ENCODE measurements at places on chromosomes 2 and 18. TPM values are rescaled to one million over a fixed set of nuclear protein-coding genes. Genes with fewer than 3 reads are reported as not detected.
A peak's percentile ranks its signal among the peaks of the same experiment; 100 is the strongest.

DNA sequence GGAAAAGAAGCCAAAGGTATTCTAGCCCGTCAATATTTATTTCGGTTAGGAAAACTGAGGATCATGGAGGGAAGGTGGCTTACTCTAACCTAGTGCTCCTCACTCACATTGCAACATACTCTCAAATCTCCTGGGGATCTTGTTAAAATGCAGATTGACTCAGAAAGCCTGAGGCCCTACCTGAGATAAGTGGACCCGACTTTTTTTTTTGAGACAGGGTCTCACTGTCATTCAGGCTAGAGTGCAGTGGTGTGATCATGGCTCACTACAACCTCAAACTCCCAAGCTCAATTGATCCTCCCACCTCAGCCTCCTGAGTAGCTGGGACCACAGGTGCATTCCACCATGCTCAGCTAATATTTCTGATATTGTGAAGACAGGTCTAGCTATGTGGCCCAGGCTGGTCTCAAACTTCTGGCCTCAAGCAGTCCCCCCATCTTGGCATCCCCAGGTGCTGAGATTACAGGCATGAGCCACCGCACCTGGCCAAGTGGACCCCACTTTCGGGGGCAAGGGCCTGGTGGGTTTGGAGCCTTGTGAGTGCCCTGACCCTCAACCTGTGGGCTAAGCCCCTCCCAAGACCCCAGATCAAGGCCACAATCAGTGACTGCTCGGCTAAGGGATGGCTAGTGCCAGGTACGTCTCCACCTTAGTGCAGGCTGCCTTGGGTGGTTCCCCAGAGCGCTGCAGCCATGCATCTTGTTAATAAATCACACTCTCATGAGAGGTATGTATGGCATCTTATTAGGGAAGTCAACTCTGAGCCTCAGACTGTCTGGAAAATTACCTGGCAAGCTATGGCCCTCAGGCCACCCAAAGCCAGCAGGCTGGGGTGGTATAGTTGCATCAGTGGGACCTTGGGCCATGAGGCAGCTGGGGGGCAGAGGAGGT lies 1.1 kb upstream of the NEURL3 start:
- peak overlapping the region; percentile 77 for H3K27ac ChIP-seq
- H3K36me3 ChIP-seq: no peaks in the 10 kb centered on the region
- peaks cover 70% of the 10 kb centered on the region for H3K4me1 ChIP-seq
- H3K4me3 ChIP-seq: peak overlapping the region; percentile 1

DNA sequence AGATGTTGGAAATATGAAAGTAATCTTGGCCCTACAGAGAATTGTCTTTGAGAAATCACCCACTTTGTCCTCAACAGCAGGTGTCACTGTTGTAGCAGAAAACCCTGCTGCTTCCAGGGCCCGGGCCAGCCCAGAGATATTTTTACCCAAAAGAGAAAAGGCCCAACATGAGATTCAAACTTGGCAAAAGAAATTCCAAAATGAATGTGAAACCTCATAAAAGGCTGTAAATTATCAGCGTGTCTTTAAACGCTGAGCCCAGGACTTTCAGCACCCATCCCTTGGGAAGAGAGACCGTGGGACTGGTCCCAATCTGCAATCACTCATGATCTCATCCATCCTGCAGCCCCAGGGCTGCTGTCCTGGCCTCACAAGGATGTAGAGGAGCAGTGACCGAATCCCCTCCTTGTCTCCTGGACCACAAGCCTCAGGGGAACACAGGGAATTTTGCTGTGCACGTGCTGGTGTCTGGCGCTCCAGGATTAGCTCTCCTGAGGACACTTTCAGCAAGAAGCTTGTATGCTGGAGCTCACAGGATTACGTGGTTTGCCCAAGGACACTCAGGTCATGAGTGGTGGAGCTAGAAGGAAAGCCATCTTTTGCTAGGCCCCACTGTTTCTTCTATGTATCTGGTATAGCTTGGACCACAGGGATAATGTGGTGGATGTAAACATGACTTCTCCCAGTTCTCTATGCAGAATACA lies 202.1 kb downstream of the RNF144A start:
- no peaks in the 10 kb centered on the region for H3K4me1 ChIP-seq
- H3K36me3 ChIP-seq: no peaks in the 10 kb centered on the region
- H3K27ac ChIP-seq: no peak overlapping the region
- no peak overlapping the region for H3K4me3 ChIP-seq
- H3K27me3 ChIP-seq: peaks cover 44% of the 10 kb centered on the region

Gene GREB1
- 0.20 TPM for total RNA-seq

DNA sequence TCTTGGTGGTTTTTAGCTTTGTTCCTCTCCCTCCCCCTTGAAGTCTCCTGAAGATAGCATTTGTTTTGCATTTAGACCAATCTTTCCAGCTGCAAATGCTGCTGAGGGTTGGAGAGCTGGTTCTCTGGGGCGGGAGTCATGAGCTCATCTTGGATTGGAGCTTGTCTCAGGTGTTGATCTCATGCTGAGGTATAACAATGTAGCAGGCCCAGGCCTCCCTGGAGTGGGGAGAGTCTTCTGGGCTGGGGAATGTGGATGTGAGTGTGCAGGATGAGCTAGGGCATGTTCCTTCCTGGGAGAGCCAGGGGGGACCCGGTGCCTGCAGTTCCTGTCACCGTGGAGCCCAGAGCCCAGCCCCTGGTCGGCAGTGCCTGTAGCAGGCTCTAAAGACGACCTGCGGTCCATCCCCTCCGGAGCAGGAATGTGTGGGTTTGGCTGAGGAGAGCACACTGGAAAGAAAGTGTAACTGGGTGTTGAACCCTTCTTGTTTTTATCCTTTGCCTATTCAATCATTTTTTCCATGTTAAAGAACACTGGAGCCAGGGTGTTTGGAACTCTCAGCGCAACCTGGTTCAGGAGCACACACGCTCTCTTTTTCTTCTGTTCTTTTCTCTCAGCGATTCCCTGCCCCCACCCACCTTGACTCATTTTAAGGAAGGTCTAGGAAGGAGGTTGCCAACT lies 2.7 kb downstream of the ZNF532 start:
- H3K4me1 ChIP-seq: peaks cover 3% of the 10 kb centered on the region
- no peak overlapping the region for H3K4me3 ChIP-seq
- no peak for DNase-seq
- peaks cover 4% of the 10 kb centered on the region for H3K36me3 ChIP-seq

Gene LHCGR
- total RNA-seq: not detected

DNA sequence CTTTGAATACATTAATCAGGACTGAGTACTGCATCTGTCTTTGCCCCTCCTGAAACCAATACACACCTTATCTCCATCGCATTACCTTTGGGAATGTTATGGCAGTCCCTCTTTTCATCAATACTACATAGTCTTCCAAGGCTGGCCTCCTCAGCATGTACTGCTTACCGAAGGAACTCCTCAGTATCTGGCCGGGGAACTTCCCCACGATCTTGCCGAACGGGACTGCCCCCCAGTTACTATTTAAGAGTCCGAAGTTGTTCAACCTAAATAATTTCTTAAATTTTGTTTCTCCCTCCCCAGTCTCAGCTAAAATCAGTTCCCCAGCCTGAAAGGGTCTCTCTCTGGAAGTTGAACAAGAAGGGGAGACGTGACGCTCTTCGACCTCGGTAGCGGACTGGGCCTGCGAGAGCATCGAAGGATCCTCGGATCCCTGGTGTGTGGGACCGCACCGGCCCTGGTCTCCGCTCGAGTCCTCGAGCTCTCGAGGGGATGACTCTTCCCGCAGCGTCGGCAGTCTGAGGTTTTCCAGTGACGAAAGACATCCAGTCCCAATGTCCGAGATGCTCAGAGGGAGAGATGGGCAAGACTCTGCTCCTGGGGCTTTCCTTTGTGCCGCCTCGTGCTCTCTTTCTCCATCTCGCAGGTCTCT lies 489 bp downstream of the TRMT61B start:
- H3K27ac ChIP-seq: no peak overlapping the region
- peaks cover 6% of the 10 kb centered on the region for H3K36me3 ChIP-seq
- H3K27me3 ChIP-seq: no peaks in the 10 kb centered on the region

DNA sequence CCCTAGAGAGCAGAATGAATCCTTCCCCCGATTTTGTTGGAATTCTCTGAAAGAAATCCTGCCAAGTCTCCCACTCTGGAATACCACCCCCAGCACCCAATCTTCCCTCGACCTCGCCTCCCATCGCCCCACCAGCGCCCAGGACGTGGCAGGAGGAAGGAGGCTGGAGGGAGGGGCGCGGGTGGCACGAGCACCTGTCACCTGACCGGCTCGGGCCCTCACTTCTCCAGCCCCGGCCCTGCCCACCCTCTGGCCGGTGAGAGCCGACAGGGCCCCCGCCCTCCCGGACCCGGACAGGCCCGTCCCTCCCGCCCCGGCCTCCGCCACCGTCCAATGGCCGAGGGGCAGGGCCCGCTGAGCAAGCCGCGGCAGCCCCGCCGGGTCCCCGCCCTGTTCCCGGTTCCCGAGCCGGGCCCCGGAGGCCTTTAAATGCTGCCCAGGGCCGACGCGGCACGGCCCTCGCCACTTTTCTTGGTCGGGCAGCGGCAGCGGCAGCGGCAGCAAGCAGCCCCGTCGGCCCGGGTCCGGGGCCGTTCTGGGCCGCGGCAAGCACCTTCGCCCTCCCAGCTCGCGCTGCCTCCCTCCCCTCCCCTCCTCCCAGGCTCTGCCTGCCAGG lies at the start of gene LGALSL:
Gene LGALSL (plus strand): TSS at position 393 of the 616 bp plus-strand sequence. CDS start 384 bp downstream, outside the sequence.
- peaks cover 22% of the 10 kb centered on the region for H3K4me1 ChIP-seq
- DNase-seq: peak; percentile 71
- peak within 1 kb of the TSS; percentile 65 for H3K4me3 ChIP-seq
- H3K27me3 ChIP-seq: no peaks in the 10 kb centered on the region
- H3K36me3 ChIP-seq: 0 out of 2 replicates have a peak, but pooled peaks cover 18% of the 10 kb centered on the region

DNA sequence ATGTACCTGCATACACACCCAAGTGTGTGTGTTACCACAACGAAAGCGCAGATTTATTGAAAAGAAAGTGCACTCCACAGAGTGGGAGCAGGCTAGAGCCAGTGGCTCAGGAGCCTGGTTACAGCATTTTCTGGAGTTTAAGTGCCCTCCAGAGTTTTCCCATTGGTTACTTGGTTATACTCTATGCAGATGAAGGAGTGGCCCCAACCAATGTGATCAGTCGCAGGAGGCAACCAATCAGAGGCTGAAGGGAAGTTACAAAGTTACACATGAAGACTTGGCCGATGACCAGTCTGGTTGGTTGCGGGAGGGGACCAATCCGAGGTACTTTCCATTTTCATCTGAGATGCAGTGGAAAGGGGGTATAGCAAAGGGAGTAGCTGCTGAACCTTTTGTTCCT lies 13.5 kb upstream of the PRLH start:
- H3K27me3 ChIP-seq: no peaks in the 10 kb centered on the region
- H3K27ac ChIP-seq: no peak overlapping the region
- no peaks in the 10 kb centered on the region for H3K4me1 ChIP-seq

Gene GPR35
- 1.1 TPM for total RNA-seq

Gene CIDEA
- not detected for total RNA-seq

DNA sequence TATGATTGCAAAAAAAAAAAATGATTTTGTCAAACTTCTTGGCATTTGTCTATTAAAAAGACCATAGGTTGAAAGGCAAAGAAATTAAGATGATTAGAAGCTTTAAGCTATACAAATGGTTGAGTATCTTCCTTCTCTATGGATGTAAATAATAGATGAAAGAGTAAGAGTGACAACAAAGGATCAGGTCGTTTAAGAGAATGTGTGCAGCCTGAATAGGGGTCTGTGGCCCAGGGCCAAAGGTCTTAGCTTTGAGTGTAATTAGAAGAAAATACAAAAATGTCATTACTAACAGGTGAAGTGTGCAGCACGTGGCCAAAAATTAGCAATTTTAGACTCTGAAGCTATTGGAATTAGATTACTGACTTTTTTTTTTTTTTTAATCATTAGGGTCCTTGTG lies 122.4 kb downstream of the GREB1L start:
- no peak for DNase-seq
- H3K27ac ChIP-seq: no peak overlapping the region

DNA sequence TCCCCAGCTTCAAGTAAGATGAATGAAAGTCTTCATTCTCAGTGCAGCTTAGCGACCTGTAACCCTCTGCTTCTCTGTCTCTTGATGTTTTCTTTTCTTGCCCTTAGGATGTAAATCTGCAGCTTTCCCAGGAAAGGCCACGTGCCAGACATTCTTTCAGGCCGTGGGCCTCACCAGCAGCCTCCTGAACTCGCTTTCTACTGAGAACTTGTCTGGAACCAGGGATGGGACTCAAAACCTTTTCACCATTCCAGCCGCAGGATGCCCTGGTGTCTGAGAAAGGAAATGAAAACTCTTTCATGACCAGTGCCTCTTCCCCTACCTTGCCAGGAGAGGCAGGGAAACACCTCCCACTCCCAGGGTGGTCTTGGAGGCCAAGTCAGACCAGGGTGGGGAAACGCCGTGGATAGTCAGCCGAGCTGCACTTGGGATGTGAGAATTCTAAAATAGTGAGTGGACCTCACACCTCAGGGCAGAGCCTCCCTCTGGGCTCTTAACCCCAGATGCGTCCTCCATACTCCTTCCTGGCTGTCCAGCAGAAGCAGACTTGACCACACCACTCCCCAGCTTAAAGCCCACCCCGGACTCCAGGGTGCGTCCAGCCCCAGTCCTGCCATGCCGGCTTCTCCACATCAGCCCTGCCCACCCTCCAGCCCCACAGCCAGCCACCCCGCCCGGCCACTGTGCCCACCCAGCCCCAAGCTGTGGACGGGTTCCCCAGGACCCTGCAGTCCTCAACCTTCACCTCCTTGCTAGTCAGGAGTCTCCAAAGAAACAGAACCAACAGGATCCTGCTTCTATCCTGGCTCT lies 115.5 kb downstream of the TWIST2 start:
- H3K4me3 ChIP-seq: no peak overlapping the region
- H3K36me3 ChIP-seq: no peaks in the 10 kb centered on the region
- H3K4me1 ChIP-seq: no peaks in the 10 kb centered on the region

GRCh38 chr2:55703350-55703749 lies 9.7 kb upstream of the PNPT1 start:
- H3K4me1 ChIP-seq: no peaks in the 10 kb centered on the region
- no peak overlapping the region for H3K4me3 ChIP-seq

GRCh38 chr18:46678785-46679399 lies 21.9 kb upstream of the LOXHD1 start:
- no peaks in the 10 kb centered on the region for H3K36me3 ChIP-seq
- no peak overlapping the region for H3K27ac ChIP-seq
- 0 out of 2 replicates have a peak, but pooled peaks cover 4% of the 10 kb centered on the region for H3K4me1 ChIP-seq
- DNase-seq: no peak
- H3K27me3 ChIP-seq: peaks cover 58% of the 10 kb centered on the region

- H3K27ac ChIP-seq: no peak overlapping the region
- no peaks in the 10 kb centered on the region for H3K4me1 ChIP-seq
- no peaks in the 10 kb centered on the region for H3K36me3 ChIP-seq
- no peaks in the 10 kb centered on the region for H3K27me3 ChIP-seq
- no peak for DNase-seq
Observed at GRCh38 chr2:156526950-156527636, 90.9 kb downstream of the GPD2 start.

Measured in PC-9 (cell line).